ENCODE measurements at places on chromosomes 3 and 15.

DNA sequence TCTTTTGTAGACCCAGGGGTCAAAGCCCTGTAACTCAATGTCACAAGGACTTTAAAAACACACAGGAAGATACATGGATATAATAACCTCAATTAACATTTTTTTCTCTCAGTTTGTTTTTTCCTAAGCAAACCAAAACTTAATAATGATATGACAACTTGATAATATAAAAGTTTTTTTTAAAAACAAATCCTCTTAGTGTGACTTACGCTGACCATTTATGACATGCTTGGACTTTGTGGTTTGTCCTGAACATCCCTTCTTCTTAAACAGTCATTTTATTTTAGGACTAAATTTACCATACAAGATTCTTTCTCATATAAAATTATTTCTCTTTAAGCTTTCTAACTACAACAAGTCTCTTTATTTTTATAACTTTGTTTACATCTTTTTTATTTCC lies 25.4 kb upstream of the FAM3D start:
- no peak for DNase-seq

GRCh38 chr3:42130329-42131070 lies 39.3 kb downstream of the TRAK1 start:
- DNase-seq = no peak

DNA sequence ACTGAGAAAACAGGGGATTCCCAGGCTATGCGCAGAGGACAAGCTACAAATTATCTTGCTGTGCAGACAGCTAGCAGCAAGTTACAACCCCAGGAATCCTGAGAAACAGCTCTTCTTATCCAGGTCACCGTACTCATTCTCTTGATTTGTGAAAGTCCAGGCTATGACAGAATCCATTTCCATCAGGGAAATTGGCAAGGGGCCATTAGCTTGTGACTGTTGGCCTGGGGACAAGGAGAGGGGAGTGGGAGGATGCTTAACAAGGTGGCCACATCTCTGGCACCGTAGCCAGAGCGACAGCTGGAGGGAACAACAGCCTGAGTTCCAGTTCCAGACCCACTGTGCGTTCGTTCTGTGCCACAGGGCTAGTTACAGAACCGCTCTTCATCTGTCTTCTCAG lies 44.9 kb upstream of the PLXNA1 start:
- no peak for DNase-seq

DNA sequence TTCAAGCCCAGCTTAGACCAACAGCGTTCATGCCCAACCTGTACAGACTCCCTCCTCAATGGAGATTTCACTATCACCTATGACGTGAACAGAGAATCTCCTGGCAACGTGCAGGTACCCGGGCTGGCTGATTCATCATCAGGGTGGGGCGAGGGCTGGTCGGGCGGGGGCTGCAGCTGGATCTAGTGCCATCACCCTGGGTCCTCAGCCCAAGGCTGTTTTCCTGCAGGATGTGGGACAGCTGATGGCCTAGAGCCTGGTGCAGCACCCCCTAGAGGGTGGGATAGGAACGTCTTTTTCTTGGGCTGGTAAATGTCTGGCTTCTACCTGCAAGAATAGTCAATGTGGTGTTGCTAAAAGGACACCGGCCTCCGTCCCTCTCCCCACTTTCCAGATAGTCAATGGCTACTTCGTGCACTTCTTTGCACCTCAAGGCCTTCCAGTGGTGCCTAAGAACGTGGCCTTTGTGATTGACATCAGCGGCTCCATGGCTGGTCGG lies 4.4 kb downstream of the ITIH3 start:
- DNase-seq = no peak

DNA sequence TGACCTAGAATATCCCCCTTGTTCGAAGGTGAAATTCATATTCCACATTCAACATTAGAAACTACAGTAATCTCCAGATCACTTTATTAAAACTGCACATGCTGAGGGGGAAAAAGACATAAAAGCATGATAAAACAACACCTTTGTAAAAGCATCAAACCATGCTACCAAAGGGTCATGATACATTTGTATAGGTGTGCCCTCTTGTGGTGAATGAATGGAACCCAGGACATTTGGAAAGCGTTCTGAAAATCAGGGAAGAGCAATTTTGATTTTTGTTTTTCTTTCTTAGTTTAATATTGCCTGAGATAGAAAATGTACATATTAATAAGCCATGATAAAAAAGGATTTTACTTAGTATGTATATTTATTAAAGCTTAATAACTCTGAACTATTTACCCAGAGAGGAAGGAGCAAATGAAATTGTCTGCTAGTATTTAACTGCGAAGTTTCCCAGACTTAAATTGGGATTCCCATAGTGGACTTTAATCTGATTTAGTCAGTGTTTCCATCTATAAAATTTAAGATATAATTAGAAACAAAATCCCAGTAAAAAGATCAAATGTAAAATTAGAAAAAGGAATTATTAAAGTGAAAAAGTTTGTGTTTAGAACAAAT lies 105.8 kb upstream of the ARL6 start:
- peak; percentile 36 for DNase-seq

- no peak for DNase-seq
Observed at GRCh38 chr15:74451861-74452835, 8.8 kb downstream of the UBL7 start.

GRCh38 chr3:185779461-185779860 lies 45.4 kb downstream of the IGF2BP2 start:
- no peak for DNase-seq

DNA sequence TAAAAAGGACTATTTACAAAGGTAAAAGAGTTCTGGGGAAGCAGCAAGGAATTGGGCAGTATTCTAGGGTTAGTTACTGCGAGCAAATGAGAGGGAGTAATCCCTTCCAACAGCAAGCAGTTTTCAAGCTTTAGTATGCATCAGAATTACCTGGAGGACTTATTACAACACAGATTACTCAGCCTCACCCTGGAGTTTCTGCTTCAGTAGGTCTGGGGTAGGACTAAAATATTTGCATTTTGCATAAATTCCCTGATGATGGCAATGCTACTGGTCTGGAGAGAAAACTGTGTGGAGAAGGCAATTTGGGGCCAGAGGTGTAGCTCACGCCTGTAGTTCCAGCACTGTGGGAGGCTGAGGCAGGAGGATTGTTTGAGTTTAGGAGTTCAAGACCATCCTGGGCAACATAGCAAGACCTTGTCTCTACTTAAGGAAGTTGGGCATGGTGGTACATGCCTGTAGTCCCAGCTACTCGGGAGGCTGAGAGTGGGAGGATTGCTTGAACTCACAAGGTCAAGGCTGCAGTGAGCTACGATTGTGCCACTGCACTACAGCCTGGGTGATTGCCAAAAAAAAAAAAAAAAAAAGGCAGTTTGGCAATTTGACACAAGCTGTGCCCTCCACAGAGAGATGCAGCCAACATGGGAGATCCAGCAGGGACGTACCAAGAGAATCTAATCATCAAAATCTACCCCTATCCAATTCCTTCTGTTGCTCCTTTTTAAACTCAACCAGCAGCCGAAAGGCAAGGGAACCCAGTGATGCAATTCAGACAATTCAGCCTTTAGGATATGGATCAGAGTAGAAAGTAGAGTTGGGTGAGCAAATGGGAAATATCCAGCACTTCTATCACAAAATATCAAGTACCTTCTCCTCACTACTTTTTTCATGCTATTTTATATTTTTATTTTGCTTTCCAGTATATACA lies 27.1 kb upstream of the AP4E1 start:
- DNase-seq = no peak

DNA sequence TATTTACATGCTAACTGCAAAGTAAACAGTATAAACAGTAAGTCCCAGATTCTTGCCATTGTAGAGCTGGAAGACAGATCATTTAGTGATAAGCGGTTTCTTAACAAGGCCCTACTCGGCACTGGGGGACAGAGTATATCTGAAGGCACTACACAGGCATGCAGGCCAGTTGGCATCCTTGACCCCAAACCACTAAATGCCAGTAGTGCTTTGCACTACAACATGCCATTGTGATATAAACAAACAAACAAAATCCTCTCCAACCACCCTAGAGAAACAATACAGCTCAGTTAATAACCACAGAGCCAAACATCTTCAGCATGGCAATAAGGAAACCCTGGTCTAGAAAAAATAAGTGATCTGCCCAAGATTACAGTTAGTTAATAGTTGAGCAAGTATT lies 5.3 kb downstream of the AQR start:
- no peak for DNase-seq

DNA sequence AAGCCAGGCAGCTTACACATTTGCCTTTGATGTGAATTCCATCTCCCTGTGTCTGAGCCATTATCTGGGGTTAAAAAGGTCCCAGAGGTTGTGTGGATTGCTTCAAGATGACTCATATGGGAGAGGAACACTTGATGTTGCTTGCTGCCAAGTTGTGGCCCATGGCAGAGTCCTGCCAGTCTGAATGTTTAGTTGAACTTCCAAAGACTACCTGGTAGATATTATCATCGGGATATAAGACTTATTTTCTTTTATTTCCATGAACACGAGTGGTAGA lies 85.6 kb downstream of the TJP1 start:
- peak; percentile 56 for DNase-seq

GRCh38 chr3:147360646-147361453 lies 45.5 kb downstream of the ZIC4 start:
- DNase-seq = no peak

Measured in kidney glomerular epithelial cell (primary cell).